Stimulated activated CD4-positive, alpha-beta T cell treated with anti-CD3 and anti-CD28 coated beads, Interleukin-4, amount 100 ng/mL, for 48 hours (primary cell): ENCODE measurements at places on chromosomes 3 and 15.
A peak's percentile ranks its signal among the peaks of the same experiment; 100 is the strongest.

DNA sequence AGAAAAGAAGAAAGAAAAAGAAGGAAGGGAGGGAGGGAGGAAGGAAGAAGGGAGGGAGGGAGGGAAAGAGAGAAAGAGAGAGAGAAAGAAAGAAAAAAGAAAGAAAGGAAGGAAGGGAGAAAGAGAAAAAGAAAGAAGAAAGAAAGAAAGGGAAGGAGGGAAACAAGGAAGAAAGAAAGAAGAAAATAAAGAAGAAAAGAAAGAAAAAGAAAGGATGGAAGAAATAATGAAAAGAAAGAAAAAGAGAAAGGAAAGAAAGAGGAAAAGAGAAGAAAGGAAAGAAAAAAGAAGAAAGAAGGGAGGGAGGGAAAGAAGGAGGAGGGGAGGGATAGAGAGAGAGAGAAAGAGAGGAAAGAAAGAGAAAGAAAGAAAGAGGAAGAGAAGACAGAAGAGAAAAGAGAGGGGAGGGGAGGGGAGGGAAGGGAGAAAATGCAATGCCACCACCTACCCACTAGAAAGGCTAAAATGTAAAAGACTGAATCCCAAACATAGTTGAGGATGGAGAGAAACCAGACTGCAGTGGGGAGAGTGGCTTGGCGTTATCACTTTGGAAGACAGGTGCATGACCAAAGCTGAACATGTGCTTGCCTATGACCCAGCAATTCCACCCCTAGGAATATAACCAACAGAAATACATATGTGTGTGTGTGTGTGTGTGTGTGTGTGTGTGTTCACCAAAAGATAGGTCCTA, 66.9 kb upstream of the KLF13 start:
- no peak for DNase-seq

DNA sequence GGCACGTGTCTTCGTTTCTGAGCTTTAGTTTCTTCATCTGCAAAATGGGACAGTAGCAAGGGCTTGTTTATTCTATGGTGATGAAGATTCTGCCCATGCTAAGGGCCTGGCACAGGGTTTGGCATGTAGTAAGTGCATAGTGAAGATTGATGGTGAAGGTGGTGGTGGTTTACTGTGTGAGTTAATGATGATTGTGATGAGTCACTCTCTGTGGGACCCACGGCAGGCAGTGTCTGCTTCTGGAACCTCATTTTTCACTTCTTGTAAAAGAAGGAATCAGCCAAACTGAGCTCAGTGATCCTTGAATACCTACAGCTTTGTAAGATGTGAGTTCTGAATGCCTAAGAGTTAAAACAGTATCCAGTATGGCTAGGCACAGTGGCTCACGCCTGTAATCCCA, 86.2 kb upstream of the LRTM1 start:
- DNase-seq = no peak

DNA sequence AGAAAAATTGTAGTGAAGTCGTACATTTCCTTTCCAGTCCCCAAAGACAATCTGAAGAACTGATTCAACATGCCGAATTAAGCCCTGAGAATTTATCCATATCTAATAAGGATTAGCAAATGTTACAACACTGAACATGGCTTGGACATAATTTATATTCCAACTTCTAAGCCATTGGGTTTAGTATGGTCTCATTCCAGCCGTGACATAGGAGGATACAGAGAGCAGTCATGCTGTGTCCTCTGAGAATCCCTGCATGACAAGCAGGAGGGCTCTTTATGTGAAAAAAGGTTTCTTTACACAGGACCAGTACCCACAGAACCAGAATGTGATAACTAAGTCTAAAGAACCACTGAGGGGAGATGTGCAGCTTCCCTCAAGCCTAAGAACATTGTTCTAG, 231.9 kb upstream of the WNT5A start:
- no peak for DNase-seq

DNA sequence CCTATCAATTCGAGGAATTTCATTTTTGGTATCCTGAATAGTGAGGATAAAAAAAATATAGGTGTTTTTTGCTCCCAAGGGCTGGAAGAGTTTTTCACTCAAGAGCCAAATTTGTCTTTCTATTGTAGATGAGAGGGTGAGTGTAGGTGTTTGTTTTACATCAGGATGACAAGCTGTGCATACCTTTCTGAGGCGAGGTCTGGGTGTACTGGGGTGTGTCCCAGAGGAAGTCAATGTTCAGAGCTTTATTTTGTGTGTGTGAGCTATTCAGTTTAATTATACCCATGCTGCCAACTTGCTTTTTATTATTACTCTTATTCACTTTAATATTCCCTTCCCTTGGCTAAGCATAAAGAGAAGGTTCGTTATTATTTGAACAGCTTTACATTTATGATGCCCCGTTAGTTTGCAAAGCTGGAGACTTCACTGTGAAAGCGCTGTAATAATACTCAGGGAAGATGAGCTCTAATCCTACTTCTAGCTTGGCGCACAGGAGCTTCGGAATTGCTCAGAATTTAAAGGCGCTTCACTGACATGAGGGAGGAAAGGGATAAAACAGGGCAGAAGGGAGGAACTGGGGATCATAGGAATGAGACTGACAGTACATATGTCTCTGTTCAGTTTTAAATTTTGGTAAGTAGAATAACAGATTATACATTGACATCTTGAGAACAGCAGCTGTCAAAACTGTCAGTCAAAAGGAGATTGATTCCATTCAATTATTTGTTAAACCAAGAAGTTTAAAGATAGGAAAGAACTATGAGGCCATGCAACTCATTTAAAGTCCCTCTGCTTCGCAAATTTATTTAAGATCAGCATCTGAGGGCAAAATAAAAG, 117.7 kb upstream of the TP63 start:
- no peak for DNase-seq

- no peak for DNase-seq
Observed at GRCh38 chr3:78430741-78431140, 1337.1 kb downstream of the ROBO1 start.

GRCh38 chr15:77024273-77025082, 29.6 kb downstream of the PSTPIP1 start:
- DNase-seq = peak; percentile 70

DNA sequence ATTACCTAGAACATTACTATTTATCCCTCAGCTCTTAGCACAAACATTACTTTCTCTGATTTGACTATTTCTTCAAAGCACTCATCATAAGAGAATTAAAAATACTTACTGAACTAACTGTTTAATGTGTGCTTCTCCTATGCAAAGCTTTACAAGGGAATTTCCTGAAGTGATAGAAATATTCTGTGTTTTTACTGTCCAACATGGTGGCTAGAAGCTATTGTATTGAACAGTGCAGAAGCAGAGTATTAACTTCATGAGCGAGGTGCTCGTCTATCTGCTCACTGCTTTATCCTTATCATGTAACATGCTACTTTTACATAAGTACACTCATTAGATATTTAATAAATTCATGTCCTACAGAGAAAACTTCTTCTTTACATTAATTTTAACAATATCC, 239.1 kb downstream of the ISL2 start:
- DNase-seq = no peak

- DNase-seq = no peak
Observed at GRCh38 chr3:60202052-60202726, 1049.1 kb downstream of the FHIT start.

DNA sequence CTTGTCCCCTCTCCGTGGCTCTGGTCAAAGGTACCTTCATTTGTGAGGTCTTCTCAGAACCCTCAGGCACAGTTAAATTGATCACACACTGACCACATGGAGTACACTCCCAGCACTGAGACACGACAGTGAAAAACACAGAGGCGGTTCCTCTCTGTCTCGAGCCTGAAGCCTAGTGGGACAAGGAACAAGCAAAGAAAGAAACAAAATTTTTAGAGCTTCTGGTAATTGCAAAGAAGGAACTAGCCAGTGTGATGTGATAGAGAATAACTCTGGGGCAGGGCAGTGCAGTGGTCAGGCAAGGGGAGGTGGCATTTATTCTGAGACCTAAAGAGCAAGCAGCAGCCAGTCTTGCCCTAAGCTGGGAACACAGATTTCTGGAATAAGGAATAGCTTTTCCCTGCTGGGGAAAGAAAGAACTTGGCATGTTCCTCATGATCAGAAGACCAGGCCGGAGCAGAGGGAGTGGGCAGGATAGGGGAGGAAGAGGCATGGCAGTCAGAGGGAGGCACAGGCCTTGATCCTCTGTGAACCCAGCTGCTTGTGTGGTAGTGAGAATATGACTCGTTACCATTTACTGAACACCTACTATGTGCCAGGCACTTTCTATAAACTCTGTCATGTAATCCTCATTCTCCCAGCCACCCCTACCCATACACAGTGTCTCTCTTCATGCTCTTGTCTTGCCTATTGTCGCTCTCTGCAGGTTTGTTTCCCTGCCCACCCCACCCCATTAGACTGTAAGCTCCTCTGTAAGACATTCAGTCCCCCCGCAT, 262.3 kb upstream of the HES1 start:
- DNase-seq = no peak

- DNase-seq = no peak
Observed at GRCh38 chr3:76011121-76011520, 225.8 kb upstream of the ZNF717 start.

DNA sequence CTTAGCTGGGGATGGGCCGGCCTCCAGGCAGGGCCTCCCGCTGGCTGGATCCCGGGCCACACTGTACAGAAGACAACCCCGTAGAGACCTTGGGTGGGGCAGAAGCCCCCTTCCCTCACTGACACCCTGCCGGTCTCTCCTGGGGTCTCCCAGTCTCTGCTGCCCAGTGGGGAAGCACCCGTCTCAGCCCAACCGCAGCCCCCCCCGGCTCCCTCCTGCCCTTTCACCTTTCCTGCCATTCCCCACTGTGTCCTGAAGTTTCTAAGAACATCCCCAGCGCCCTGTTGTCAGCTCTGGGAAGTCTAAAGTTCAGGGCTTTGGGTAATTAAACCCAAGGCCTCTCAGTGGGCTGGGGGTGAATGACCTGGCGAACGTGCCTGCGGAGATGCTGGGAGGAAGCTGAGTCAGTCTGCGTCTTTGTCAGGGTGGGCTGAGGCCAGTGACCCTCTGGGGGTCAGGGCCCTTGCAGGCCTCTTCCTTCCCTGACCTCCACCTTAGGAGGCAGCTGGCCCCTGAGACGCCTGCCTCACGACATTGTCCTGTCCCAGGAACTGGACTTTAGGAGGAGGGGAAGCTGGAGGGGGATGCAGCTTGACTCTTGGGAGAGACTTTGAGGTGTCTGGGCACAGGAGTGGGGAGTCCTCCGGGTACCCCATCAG, 1.4 kb upstream of the SLC51A start:
- no peak for DNase-seq

- no peak for DNase-seq
Observed at GRCh38 chr15:83100097-83100646, 7.3 kb upstream of the TM6SF1 start.

GRCh38 chr3:11553436-11554235, 90.1 kb downstream of the VGLL4 start:
- no peak for DNase-seq

- DNase-seq = no peak
Observed at GRCh38 chr3:178003756-178004155, 532.5 kb upstream of the KCNMB2 start.

DNA sequence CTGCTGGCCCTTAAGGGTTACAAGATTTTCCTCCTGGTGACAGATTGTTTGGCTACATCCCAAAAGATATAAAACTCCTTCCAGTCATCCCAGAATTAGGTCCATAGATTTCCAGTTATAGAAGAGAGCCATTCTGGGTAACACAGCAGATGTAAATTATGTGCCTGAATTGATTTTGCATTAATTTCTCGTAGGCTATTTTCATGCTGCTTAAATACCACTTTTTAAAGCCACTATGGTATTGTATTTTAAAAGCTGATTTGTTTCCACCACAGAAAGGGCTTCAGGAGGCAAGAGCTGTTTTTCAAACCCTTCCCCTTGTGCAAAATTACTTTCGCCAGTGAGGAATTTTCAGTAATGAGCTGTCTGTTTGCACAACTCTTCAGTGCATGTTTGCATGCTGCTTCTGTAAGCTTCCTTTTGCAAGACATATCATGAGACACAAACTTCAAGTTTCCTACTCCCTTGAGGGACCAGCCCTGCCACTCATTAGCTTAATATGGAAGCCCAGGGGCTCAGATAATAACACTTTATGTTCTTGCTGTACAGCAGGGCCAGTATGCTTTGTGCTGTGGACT, 105.4 kb upstream of the TNIK start:
- DNase-seq = no peak

GRCh38 chr15:65811835-65812234, 19.7 kb upstream of the DENND4A start:
- DNase-seq = no peak

DNA sequence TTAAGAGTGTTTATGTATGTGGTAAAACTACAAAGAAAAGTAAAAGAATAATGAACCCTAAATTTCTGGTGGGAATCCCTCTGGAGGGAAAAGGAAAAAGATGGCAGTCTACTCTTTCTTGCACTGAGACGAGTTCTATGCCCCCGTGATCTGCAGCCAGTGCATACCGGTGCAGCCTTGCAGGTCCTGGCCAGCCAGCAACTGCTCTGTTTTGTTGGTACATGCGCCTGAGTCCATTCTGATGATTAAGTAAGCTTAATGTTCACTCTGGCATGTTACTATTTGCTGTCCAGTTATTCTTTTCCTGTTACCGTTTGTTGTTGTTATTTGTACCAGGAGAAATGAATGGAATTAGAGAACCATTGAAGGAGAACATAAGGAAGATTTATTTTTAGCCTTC, 95.1 kb upstream of the TMC3 start:
- DNase-seq = no peak

DNA sequence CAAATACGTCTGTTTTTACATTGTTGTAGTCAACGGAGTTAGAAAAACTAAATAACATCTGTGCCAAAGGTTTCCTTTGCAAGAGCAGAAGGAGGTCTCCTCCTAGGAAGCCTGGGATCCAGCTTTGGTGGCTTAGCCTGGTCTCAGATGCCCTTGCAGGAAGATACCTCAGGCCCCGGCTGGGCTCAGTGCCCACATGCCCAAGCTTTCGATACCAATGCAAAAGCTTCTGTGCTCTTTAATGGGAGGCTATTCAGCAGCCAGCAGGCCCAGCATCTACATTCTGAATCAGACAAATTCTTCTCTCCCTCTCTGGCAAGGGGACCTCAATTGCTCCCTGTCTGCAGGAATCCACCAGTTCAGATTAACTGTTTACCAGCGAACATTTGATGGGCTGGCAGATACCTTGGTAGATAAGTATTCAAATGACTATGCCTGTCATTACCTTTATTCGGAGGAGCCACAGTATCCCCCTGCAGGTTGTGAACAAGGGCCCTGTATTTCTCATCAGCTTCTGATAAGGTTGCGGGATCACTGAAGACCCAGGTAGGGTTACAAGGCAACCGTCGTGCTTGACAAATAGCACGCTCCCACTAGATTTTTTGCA, 180.1 kb upstream of the KBTBD8 start:
- DNase-seq = no peak

DNA sequence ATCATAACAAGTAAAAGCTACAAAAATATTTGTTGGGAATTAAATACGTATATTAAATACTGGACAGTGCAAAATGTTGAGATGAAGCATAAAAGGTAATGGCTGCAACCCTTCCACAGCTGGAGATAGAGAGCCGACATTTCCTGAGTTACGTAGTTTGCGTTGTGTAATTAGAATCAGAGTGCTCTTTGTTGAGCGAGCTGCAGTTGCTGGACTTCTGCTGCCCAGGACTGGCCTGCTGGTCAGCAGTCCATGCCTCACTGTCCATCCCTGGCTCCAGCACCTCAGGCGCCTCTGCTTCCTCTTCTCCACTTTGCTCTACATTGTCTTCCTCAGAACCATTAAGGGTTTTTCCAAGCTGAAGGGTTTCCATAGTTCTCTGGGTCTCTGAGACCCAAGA, 28.4 kb upstream of the SHC4 start:
- DNase-seq = no peak

- no peak for DNase-seq
Observed at GRCh38 chr3:78689378-78689777, 1078.4 kb downstream of the ROBO1 start.

- no peak for DNase-seq
Observed at GRCh38 chr3:140767566-140767965, 89.7 kb downstream of the TRIM42 start.

GRCh38 chr15:79919090-79919748, 22.4 kb upstream of the MTHFS start:
- DNase-seq = no peak
